ENCODE measurements at places on chromosomes 5 and 9.

DNA sequence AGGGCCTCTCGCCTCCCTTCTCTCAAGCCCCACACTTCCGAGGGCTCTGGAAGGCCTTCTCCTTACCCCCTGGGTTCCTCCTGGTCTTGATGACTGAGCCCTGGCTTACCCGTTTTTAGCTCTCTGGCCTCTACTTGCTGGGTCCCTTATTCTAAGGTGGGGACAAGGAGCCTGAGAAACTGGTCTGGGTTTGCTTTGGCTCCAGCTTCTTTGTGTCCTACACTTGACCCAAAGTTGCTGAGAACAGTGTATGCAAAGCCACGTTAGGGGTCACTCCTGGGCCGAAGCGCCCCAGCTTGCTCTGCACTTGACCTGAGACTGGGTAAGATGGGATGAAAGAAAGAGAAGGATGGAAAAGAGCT, 788 bp downstream of the ZNF346 start:
- peaks cover 30% of the 10 kb centered on the region for H3K36me3 ChIP-seq
- peaks cover 36% of the 10 kb centered on the region for H3K4me1 ChIP-seq

- no peaks in the 10 kb centered on the region for H3K4me1 ChIP-seq
- no peak for DNase-seq
- H3K4me3 ChIP-seq: no peak overlapping the region
- no peaks in the 10 kb centered on the region for H3K36me3 ChIP-seq
- no peak overlapping the region for H3K27ac ChIP-seq
These were observed 149.1 kb downstream of the ADGRV1 start for GRCh38 chr5:90707698-90708097.

DNA sequence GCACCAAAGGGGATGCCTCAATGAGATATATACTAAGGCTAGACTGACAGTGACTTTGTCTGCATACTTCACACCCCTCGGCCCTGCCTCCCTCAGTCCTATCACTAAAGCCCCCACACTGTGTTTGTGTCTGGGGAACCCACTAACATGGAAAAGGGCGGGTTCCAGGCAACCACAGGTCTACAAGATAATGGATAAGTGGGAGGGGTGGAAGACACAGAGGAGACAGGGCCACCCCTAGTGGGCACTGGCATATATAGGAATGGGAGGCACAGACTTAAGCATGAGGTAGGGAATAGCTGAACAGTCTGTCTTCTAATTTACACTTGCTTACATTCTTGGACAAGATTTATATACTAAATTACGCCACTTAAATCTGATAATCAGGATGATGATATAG, 74.0 kb downstream of the SLIT3 start:
- no peak for DNase-seq
- H3K4me1 ChIP-seq: no peaks in the 10 kb centered on the region
- H3K36me3 ChIP-seq: no peaks in the 10 kb centered on the region

- no peak overlapping the region for H3K27ac ChIP-seq
- no peaks in the 10 kb centered on the region for H3K4me1 ChIP-seq
- no peak for DNase-seq
- H3K36me3 ChIP-seq: no peaks in the 10 kb centered on the region
- H3K27me3 ChIP-seq: no peaks in the 10 kb centered on the region
These were observed 472.3 kb downstream of the LRRC70 start for GRCh38 chr5:63050916-63051315.

DNA sequence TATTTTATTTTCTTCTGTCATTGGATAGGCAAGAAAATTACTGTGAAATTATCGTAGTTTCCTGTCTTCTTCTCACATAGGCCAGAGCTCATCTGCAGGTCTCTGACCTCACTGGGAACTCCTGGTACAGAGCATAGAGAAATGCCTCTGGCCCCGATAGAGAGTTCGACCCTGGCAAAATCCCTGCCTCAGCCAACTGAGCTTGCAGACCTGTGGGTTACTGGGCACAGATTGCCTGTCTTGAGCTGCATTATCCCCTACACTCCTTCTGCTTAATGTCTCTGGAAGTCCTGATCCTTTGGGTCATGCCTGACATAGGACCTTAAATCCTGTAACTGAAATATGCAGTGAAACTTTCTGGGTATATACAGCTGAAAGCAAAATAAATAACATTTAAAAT, 439.3 kb upstream of the CTNND2 start:
- H3K4me3 ChIP-seq: no peak overlapping the region
- H3K27ac ChIP-seq: no peak overlapping the region
- H3K4me1 ChIP-seq: no peaks in the 10 kb centered on the region

GRCh38 chr9:29830821-29831220, 2257.5 kb upstream of the C9orf72 start:
- H3K27me3 ChIP-seq: no peaks in the 10 kb centered on the region
- H3K36me3 ChIP-seq: no peaks in the 10 kb centered on the region
- H3K27ac ChIP-seq: no peak overlapping the region
- DNase-seq: no peak

- H3K4me3 ChIP-seq: no peak overlapping the region
- no peak for DNase-seq
- no peak overlapping the region for H3K27ac ChIP-seq
- H3K4me1 ChIP-seq: peaks cover 41% of the 10 kb centered on the region
- H3K36me3 ChIP-seq: peaks cover 8% of the 10 kb centered on the region
These were observed 15.5 kb upstream of the GLRX start for GRCh38 chr5:95838001-95838520.
